H1 (cell line): ENCODE measurements at places on chromosomes 3 and 15. TPM values are rescaled to one million over a fixed set of nuclear protein-coding genes. Genes with fewer than 3 reads are reported as not detected.

GRCh38 chr15:89486726-89487050 lies 9.7 kb downstream of the RHCG start:
- peak; percentile 77 for DNase-seq

GRCh38 chr15:70336425-70337009 lies 238.8 kb upstream of the TLE3 start:
- no peak for DNase-seq

- DNase-seq, result no peak
Measured at GRCh38 chr3:9897408-9898372, 5.0 kb upstream of the IL17RE start.

- no peak for DNase-seq
Measured at GRCh38 chr15:88035381-88035780, 221.2 kb downstream of the NTRK3 start.

The SAXO2 gene
- 3.1 and 3.8 TPM in 2 replicates for total RNA-seq

The MOBP gene
- 0.10 and 0.50 TPM in 2 replicates for total RNA-seq

DNA sequence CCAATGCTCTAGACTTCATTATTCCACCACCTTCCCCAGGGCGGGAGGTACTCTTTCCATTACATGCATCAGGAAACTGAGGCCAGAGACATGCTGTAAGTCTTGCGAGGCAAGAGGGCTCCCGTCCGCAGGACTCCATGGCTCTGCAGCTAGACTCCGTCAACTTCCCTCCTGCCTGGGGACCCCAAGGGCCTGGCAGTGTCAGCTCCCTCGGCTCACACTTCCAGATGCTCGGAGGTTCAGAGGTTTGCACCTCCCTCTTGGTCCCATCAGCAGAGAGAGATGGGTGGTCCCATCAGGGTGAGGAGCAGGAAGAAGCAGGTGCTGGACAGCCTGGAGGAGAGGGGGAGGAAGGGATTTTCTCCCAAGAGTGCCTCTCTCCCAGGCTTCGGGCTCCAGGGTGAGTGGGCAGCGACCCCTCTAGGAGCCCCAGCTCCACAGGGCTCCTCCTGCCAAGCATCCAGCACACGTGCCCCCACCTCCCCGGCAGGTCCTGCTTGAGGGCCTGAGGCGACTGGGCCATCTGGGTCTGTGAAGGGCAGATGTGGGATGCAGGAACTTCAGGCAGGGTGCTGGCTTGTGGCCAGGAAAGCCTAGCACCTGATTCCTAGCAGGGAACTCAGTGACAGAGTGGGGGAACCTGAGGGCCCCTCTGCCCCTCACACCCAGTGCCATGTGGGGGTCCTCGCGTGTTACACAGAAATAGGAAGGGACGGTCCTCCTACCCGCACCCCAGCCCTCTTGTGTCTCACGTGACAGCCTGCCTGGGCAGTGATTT lies 9.3 kb downstream of the PAK6 start:
- DNase-seq, result no peak
